ENCODE measurements at places on chromosomes 7 and 10.

- DNase-seq: peak; percentile 34
These were observed 243.1 kb upstream of the AOAH start for GRCh38 chr7:36967387-36967786.

- DNase-seq: no peak
These were observed 23.5 kb downstream of the CAMK1D start for GRCh38 chr10:12372846-12373245.

GRCh38 chr7:67429735-67430134 lies 433.1 kb downstream of the TYW1 start:
- DNase-seq: no peak

DNA sequence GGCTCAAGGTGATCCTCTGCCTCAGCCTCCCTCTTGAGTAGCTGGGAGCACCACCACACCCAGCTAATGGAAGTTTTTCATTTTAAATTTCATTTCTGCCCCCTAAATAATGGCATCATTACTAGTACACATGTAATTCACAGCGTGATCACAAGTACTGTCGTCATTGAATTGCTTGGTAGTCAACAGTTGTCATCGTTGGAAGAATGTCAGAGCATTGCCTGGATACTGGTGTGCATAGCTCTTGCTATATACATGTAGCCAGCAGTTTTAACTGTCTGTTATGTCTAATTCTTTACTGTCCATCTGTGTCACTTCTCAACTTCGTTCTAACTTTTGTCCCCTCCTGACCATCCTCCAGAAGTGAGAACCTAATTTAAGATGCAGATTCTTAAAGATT lies 62.1 kb downstream of the CRPPA start:
- DNase-seq: no peak

- DNase-seq: peak; percentile 46
These were observed 363.9 kb downstream of the MALRD1 start for GRCh38 chr10:19412531-19412930.

DNA sequence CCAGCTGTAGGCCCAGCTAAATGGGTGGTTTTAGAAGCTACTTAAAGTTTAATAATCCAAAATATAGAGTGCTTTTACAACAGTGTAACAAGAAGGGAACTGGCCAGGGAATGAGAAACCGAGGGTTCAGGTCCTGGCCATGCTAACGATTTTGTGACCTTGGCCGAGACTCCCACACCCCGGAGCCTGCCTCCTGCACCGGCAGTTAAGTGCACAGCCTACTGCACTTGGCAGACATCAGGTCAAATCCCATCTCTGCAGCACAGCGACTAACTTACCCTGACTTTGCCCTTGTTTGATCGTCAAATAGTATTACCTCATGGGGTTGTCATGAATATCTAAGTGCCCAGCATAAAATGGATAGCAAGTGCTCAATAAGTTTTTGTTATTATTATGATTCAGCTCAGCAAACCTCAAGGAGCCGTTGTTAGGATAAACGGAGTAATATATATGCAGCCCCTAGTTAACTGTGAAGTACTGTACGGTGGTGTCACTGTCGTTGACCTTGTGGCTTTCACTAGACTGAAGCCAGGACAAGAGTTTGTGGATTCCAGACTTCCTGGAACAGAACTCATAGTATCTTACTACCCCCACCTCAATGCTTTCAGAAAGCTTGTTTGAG lies 35.5 kb downstream of the LYZL1 start:
- DNase-seq: no peak
